ENCODE measurements at places on chromosomes 4 and X. TPM values are rescaled to one million over a fixed set of nuclear protein-coding genes. Genes with fewer than 3 reads are reported as not detected.

DNA sequence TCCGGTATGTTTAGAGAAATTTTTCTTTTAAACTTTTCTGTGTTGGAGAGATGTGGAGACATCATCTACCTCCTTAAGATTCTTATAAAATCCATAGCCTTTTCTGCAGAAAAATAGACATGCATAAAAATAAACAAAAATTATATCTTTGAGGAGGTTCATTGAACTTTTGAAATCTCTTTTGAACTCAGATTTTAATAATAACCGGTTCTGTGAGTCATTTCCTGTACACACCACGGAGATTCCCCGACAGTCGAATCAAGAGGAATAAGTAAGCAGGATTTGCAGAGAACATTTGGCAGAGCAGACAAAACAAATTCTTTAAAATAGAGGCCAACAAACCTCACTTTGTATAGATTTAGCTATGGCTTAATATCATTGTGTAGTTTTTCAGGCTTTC lies 918.7 kb upstream of the POU3F4 start:
- H3K27me3 ChIP-seq, result no peaks in the 10 kb centered on the region
- no peak overlapping the region for H3K4me3 ChIP-seq
- no peak overlapping the region for H3K27ac ChIP-seq
- DNase-seq, result no peak

GRCh38 chr4:6538575-6538974 lies 36.4 kb upstream of the MAN2B2 start:
- peaks cover 10% of the 10 kb centered on the region for H3K27me3 ChIP-seq
- H3K4me3 ChIP-seq, result no peak overlapping the region
- no peak overlapping the region for H3K27ac ChIP-seq
- H3K36me3 ChIP-seq, result peaks cover 4% of the 10 kb centered on the region
- no peak for DNase-seq

DNA sequence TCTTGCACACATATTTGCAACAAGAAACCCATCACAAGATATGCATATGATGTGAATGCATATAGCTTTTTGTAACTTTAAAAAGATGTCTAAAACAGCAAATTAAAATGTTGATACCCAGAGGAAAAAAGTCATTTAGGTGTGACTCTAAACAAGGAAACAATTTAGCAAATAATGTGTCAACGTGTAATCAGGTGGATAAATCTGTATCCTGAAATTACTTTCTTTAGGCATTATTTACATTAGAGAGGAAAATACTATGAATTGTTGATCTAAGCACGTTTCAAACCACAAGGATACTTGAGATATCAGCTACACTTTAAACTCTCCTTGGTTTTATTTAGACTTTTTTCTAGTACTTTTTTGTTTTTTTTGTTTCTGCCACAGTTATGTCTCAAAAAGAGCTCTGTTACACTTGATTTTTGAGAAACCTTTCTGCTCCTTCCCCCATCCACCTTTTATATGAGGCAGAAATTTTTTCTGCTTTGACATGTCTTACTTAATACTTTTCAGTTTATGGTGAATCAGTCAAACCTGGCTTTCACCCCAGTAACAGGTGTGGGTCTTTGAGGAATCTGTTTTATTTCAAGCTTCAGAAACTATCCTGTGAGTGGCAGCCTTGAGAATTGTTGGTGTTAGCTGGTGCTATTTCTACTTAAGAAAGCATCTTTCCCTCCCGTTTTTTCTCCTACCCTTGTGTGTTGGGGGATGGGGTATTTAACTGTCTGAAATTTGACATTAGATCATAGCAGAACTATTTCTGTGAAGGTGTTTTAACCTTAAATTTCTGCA lies 1.9 kb downstream of the NPNT start:
- no peak for DNase-seq
- no peaks in the 10 kb centered on the region for H3K4me1 ChIP-seq
- peaks cover 12% of the 10 kb centered on the region for H3K27me3 ChIP-seq
- H3K36me3 ChIP-seq, result no peaks in the 10 kb centered on the region

- no peak overlapping the region for H3K4me3 ChIP-seq
- no peak overlapping the region for H3K27ac ChIP-seq
- no peaks in the 10 kb centered on the region for H3K36me3 ChIP-seq
- H3K27me3 ChIP-seq, result peaks cover 4% of the 10 kb centered on the region
- H3K4me1 ChIP-seq, result peaks cover 35% of the 10 kb centered on the region
Measured at GRCh38 chr4:185721190-185722028, 90.6 kb downstream of the SORBS2 start.

RAB41 gene
- total RNA-seq, result not detected
